ENCODE measurements at places on chromosomes 7 and 10. TPM values are rescaled to one million over a fixed set of nuclear protein-coding genes. Genes with fewer than 3 reads are reported as not detected.
A peak's percentile ranks its signal among the peaks of the same experiment; 100 is the strongest.

Gene MRPS24
- total RNA-seq = 83.2 TPM

Gene CHCHD3
- 62.1 TPM for total RNA-seq

Gene SMURF1
- 42.4 TPM for total RNA-seq

Gene PPP1R9A
- total RNA-seq = 1.0 TPM

Gene IFIT1
- total RNA-seq = 0.26 TPM

Gene ST7
- total RNA-seq = 12.9 TPM

Gene ERVW-1
- total RNA-seq = not detected

Gene OR2F1
- not detected for total RNA-seq

Gene MGMT
- total RNA-seq = 19.3 TPM

- DNase-seq = peak; percentile 76
Measured at GRCh38 chr10:5585517-5586206, 60.9 kb downstream of the CALML3 start.

DNA sequence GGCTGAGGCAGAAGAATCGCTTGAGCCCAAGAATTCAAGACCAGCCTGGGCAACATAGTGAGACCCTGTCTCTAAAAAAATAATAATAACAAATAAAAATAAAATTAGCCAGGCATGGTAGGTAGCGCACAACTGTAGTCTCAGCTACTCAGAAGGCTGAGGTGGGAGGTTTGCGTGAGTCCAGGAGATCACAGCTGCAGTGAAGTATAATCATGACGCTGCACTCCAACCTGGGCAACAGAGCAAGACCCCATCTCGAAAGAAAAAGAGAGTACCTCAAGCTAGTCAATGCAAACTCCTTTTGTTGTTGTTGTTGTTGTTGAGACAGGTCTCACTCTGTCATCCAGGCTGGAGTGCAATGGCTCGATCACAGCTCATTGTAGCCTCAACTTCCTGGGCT is 34.0 kb upstream of the NFE2L3 start:
- no peak for DNase-seq

DNA sequence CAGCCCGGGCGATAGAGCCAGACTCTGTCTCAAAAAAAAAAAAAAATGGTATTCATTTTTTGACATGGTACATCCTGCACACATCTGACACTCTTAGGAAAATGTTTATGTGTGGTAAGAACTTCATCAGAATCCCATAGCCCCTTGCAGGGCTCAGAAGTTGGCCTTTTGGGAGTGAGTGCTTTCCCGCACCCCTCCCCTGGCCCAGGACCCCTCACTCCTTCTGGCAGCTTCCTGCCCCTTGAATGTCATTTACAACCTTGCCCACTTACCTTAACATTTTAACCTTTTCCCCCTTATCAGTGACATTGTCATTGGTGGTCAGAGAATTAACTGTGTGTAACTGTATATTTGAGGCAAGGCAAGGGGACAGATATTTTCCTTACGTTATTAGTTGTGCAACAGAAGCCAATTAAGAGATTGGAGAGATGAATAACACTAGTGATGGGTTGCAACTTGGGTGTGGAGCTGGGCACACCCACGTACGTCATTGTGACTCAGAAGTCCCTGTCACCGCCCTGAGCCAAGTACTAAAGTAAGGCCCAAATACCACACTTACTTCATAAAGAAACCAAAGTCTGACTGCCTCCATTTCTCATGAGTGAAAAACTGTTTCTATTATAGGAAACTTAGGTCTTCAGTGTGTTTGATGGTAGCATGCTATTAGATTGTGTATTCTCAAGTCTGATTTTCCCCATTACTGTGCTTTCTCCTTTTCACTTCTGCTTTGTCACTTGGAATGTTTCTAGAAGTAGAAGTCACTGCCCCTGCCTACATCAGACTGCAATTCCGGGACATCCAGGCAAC is 31.6 kb downstream of the OGDH start:
- DNase-seq = peak; percentile 97

DNA sequence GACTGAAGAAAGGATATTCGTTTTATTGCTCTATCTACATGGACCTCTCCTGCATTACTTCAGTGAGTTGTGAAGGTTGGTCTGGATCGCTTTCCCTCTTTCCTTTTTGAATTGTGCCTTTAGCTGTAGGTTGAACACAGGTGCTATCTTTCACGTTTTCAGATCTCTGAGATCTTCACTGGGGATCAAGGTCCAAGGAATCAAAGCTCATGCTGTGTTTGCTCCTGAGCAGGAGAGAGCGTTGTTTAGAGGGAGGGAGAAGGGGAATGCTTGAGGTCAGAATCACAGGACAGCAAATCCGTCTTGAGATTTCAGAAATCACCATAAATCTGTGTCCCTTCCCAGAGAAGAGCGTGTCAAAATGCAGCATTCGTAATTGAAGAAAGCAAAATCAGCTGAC is 105.0 kb downstream of the INSYN2A start:
- no peak for DNase-seq

DNA sequence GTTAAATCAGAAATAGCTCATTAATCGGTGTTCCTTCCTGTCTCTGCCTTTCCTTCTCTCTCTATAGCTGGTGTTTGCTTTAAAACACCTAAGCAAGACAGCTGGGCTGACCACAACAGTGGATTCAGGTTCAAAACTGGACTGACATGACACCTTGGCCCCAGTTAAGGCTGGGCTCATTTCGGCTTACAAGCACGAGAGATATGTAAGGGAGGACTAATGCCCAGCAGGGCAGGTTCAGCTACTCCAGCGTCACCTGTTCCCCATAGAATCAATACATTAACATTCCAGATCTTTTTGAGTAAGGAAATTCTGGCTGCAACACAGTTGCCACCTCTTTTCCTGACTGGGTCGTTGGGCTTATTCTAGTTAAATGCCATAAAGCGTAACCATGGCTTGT is 323.0 kb upstream of the AOAH start:
- DNase-seq = no peak

GRCh38 chr10:8085251-8085650 is 30.8 kb downstream of the GATA3 start:
- DNase-seq = no peak

DNA sequence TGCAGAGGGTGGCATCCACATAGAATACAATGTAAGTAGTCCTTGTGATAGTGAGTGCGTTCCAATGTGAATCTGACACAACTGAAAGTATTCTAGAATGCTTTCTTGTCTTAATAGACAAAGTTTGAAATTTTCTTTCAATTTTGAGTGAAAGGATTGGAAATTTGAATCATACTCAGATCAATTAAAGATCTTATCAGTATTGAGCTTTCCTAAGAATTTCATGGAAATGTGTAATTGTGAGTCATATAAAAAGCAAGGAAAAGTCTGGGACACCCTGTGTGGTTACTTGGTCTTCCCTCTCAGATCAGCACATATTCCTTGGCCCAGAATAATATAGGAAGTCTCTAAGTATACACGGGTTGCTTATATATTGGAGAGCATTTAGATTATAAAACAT is 99.1 kb downstream of the MBL2 start:
- no peak for DNase-seq

- no peak for DNase-seq
Measured at GRCh38 chr7:122291189-122291588, 13.4 kb downstream of the FEZF1 start.

- no peak for DNase-seq
Measured at GRCh38 chr7:99456288-99456687, 9.7 kb downstream of the ATP5MF start.

GRCh38 chr7:100565133-100565571 is 8.5 kb downstream of the SAP25 start:
- DNase-seq = no peak

DNA sequence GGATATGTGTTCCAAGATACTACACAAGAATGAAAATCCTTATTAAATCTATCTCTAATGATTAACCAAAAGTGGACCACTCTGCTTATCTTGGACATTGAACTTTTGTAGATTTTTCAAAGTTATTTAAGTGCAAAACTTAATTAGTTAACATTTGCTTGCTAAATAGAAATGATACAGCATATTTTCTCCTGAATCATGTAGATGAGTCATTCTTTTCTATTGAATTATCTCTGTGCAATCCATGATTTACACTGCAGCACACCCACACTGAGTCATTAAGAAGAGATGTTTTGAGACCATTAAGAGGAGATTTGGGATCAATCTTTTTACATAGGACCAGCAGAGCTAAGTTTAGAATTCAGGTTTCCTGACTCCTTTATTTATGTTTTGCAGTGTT is 6.6 kb upstream of the ABCC2 start:
- peak; percentile 96 for DNase-seq

GRCh38 chr7:71560354-71560995 is 428.5 kb downstream of the GALNT17 start:
- DNase-seq = no peak

DNA sequence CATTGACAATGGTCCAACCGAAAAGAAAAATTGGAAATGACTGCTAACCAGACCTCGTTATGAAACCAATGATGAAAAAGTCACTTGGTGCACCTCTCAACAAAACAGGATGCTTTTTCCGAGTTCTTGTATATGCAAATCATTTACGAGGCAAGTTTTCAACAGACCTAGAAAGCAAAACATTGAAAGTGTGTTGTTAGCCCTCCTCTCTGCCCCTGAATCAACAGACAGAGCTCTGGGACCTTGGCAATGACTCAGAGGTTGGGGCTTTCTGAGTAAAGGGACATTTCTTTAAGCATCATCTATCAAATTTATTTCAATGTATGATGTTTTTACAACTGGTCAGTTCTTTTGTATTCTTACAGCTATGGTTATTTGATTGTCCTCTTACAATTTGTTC is 16.3 kb upstream of the DKK1 start:
- DNase-seq = no peak

DNA sequence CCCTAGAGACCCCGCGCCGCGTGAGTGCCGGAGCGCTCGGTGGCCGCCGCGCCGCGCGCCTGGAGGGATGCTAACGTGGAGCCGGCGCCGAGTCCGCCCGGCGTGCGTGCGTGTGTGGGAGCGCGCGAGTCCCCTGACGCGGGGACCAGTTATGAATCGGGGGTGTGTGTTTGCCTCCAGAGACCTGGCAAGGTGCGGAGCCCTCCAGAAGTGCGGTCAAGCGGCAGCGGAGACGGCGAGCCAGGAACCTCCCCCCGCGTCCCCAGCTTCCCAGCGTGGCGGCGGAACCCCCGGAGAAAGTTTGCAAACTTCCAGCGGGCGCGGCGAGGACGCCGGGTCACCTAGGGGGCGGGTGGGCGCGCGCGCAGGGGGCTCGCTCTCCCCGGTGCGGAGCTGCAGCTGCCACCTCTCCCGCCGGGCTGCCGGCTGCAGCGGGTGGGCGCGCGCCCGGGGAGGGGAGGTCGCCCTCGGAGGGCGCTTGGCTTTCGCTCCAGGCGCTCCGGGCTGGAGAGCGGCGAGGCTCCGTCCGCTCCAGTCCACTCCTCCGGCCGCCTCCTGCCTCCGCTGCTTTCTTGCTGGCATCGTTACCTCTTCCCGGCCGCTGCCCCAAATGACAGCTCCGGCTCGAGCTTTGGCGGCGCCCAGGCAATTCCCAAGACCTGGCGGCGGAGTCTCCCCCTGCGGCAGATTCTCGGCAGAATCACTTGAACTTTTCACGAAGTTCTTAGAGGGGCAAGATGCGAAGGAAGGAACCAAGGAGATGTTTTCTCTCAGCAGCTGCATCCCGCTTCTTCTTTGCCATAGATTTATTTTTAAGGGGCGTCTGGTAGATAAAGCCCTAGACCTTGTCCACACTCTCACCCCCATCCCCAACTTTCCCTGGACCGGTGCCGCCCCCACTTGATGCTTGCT is 2.3 kb upstream of the CREB5 start:
- DNase-seq = no peak

- no peak for DNase-seq
Measured at GRCh38 chr10:118286051-118286838, 55.9 kb downstream of the FAM204A start.

- no peak for DNase-seq
Measured at GRCh38 chr10:101446071-101446470, 92.1 kb downstream of the BTRC start.

- peak; percentile 95 for DNase-seq
Measured at GRCh38 chr7:64849250-64849923, 53.7 kb upstream of the ZNF273 start.

DNA sequence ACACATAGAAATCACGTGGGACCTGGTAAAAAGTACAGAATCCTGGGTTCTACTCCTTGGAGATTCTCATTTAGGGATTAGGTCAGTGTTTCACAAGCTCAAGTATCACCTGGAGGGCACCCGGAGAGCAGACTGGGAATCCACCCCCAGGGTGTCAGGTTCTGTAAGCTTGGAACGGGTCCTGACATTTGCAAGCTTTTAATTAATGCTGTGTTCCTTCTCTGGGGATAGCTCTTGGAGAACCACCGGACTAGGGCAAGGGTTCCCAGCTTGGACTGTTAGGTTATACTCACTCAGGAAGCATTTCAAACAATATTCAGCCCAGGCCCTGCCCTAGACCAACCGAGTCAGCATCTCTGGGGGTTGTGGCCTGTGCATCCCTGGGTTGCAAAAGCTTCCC is 23.0 kb downstream of the TCF7L2 start:
- DNase-seq = no peak

DNA sequence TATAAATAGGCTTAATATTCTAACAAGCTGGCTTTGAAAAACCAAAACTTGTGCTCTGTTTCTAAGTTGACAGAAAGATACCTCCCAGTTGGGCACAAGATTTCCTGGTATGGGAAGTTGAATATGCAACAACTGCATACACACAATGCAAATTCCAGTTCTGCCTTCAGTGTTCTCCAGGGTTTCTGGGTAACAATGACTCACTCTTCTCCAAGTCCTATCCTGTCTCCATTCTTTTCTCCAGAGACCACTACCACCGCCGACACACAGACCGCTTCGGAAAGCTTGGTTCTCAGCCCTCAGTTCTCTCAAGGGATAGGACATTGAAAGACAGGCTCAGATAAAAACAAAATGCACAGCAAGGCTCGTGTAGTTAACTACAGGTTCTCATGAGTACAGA is 12.2 kb downstream of the PDE1C start:
- no peak for DNase-seq

DNA sequence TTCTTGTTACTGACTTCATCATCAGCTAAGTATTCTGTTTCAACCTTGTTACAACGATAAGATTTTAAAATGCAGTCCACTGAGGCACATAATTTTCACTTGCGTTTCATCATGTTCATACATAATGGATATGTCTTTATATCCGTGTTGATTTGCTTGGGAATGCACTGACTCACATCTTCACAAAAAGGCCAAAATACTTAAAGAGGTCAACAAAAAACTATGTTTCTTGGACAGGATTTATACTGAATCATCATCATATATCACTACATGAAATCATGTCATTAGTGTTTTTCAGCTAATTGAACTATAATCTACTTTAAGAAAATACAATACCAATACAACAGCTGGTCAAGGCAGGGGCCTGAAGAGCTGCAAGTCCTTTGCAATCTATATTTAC is 324.5 kb upstream of the KLF6 start:
- DNase-seq = no peak
